Activated CD4-positive, CD25-positive, alpha-beta regulatory T cell treated with anti-CD3 and anti-CD28 coated beads, Interleukin-2, amount 50 U/mL, for 16 hours (primary cell): ENCODE measurements at places on chromosomes 5 and 9.

DNA sequence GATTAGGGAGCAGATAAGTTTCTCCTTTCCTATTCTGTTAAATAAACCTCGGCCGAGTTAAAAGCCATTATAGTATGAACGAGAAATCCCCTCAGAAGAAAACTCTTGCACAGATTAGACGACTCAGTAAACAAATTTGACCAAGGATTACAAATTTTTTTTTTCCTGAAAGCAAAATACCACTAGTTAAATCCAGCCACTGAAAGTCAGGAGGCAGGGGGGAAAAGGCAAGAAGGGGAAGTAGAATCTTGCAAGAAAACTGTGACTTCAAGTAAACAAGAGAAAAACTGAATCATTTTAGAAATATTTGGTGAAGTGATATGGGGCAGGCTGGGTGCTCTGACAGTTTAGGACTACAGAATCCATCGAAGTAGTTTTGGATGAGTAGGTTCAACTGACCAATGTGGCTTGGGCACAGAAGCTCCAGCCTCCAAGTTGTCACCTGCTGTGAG is 251.0 kb downstream of the DENND1A start:
- no peak for DNase-seq

- DNase-seq, result no peak
Measured at GRCh38 chr5:6736524-6737042, 23.4 kb downstream of the TENT4A start.

GRCh38 chr5:38543074-38543473 is 13.4 kb downstream of the LIFR start:
- no peak for DNase-seq

DNA sequence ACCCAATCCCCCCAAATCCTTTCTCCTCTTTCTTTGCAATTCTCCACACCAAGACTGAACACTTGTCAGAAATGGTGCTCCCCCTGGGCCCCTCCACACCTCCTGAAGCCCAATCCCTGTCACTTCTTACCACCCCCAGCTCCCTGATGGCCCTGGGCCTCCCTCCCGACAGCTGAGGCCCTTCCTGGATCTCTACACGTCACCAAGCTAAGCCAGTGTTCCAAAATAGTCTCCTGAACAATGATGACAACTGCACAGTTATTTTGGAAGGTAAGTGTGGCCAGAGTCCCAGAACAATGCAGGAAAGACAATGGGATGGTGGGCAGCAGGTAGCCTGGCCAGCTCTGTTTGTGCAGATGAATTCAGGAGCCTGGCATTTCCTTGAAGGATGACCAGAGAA is 63.7 kb upstream of the PRSS3 start:
- no peak for DNase-seq

DNA sequence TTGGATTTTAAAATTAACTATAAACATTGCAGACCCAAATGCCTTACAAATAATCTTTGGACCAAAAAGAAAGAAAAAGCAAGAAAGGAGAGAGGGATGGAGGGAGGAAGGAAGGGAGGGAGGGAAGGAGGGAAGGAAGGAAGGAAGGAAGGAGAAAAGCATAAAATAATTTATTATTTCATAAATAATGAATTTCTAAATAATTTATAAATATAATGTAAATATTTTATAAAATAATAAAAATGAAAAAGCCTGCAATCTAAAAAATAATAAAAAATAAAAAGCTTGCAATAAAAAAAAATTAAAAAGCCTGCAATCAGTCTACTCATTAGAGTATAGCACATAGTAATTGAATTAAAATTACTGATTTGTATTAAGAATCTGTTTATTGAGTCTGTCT is 614.3 kb downstream of the ISL1 start:
- DNase-seq, result no peak

GRCh38 chr5:176660530-176660859 is 13.2 kb downstream of the TSPAN17 start:
- no peak for DNase-seq

- DNase-seq, result no peak
Measured at GRCh38 chr5:114360816-114361723, 800 bp upstream of the KCNN2 start.

- DNase-seq, result no peak
Measured at GRCh38 chr5:112866739-112867138, 5.7 kb downstream of the SRP19 start.

GRCh38 chr9:82560457-82560904 is 502.5 kb downstream of the RASEF start:
- no peak for DNase-seq

DNA sequence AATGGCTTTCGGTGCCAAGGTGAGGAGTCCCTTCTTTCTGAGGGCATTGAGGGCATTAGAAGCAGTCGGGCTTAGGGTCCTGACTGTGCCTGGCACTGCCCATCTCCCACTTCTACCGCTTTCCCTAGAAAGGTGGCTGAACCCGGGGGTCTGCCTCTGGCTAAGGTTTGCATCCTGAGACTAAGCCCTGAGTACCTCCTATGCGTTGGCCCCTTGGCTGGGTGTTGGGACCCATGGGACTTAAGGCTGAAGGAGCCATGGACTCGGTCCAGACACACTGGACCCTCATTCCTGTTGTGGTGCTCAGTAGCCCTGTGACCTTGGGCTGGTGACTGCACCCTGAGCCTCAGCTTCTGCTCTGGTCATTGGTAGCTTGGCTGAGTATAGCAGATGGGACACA is 23.9 kb downstream of the DAB2IP start:
- DNase-seq, result no peak

DNA sequence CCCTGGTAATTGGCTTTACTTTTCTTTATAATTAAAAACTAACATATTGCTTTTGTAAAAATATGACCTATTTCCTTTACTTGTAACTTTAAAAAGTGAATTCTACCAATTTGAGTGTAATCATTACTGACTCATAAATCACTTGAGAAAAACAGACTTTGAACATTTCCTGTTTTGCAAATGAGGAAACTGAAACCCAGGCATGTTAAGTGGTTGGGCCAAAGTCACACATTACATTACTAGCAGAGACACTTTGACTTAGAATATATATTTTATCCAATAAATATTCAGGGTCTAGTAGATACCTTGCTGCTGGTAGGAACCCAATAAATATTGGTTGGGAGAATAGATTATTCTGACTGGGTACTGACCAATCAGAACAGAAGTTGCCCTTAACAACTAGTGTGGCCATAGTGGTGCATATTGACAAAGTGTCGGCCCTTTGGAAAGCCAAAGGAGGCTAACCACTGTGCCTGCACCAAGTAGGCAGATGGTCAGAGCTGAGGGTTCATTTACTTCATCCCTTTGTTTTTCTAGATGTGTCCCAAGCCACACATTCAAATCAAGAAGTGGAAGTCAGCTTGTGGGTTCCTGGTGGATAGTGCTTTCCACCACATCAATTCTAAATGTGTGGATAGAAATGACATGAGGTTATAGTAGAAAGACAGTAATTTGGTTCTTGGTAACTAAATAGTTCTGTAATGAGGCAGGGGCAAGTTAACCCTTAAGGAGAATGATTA is 365.1 kb upstream of the RIOK2 start:
- no peak for DNase-seq

- DNase-seq, result no peak
Measured at GRCh38 chr9:35658968-35659220, 802 bp downstream of the CCDC107 start.

DNA sequence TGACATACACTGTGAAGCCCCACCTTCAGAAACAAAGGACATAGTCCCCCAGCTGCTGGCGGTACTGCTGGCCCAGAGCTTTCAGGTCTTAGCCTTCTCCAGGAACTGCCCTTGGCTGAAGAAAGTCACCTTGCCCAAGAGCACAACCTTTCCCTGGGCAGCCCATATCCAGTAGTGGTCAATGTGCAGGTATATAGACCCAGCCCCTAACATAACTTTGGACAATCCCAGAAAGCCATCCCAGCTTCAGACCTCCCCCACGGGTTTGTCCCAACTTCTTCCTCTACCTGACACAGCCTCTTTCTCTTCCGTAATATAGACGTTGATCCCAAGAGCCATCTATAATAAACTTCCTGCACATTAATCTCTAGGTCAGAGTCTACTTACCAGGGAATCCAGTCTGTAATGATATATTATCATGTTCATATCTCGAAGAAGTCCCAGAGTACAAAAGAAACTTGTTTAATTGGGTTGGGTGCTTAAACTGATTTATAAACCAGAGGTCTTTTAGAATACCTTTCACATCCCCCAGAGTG is 157.4 kb downstream of the SNCAIP start:
- DNase-seq, result no peak

DNA sequence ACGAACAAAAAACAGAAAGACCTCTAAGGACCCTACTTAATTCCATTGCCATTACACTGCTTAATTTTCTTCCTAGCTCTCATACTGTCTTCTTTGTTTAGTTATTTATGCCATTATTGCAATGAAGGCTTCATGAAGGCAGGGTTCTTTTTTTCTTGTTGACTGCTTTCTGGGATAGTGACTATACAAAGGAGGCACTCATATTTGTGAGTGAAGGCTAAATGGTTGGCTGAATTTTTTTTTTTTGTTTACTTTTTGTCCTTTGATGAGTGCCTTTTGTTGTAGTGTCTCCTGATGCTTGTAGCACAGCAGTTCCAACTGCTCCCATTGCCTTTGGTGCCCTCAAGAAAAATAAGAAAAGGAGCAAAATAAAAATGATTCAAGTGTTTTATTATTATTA is 17.8 kb downstream of the CTNNA1 start:
- no peak for DNase-seq

- no peak for DNase-seq
Measured at GRCh38 chr5:25481463-25481862, 836.7 kb upstream of the CDH10 start.

- no peak for DNase-seq
Measured at GRCh38 chr9:9750719-9751118, 862.1 kb downstream of the PTPRD start.

DNA sequence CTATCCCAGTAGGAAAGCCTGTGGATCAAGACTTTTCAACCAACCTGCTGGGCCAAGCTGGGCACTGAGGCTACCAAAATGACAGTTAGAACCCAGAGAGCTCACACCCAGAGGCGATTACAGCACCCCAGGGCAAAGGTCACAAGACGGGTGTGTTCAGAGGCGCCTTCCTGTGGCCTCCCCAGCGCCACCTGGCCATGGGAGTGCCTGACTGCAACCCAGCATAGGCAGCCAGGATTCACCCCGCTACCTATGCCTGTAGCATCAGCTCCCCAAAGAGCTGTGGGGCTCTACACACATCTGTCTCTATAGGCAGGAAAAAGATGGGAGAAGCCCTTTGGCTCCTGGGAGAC is 33.5 kb downstream of the PDGFRB start:
- no peak for DNase-seq

DNA sequence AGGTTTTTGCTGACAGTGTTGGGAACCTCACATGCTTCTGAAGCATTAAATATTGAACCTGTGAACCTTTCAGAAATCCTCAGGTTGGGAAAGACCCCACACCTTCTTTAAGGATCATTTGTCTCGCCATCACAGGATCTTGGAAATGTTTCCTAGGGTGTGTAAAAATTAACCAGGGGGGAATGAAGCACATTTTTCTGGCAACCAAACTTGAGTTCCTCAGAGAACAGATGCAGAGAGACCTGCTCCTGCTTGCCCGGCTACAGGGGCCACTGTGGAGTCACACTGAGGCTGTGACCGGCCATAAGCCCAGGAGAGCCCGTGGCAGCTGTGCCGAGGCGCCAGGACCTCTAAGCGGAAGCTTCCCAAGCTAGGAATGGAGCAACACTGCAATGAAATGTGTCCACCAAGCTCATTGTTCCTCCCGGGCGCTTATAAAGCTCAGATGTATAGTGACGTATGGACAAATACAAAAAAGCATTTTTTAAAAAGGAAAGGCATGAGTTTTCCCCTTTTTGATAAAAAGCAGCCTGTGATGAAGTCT is 7.7 kb downstream of the CXCL14 start:
- DNase-seq, result no peak

DNA sequence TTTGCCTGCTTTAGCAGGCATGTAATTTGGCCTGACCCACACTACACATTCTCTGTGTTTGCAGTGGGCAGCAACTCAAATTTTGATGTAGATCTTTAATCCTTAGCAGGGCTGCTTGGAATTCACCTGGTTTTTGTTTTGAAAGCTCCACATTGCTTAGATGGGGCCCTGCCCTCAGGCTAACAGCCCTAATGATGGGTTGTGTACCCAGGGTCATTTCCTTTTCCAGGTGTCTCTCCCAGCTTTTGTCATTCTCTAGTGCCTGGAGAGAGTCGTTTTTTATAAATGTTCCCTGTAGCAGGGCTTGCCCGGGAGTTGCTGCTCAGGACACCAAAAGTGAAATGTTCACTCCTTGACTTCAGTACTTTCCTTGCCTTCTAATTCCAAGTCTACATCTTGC is 126.3 kb downstream of the TRIO start:
- DNase-seq, result no peak

- no peak for DNase-seq
Measured at GRCh38 chr5:63613442-63613841, 348.8 kb downstream of the HTR1A start.

- no peak for DNase-seq
Measured at GRCh38 chr5:77709993-77710685, 66.0 kb downstream of the TBCA start.

DNA sequence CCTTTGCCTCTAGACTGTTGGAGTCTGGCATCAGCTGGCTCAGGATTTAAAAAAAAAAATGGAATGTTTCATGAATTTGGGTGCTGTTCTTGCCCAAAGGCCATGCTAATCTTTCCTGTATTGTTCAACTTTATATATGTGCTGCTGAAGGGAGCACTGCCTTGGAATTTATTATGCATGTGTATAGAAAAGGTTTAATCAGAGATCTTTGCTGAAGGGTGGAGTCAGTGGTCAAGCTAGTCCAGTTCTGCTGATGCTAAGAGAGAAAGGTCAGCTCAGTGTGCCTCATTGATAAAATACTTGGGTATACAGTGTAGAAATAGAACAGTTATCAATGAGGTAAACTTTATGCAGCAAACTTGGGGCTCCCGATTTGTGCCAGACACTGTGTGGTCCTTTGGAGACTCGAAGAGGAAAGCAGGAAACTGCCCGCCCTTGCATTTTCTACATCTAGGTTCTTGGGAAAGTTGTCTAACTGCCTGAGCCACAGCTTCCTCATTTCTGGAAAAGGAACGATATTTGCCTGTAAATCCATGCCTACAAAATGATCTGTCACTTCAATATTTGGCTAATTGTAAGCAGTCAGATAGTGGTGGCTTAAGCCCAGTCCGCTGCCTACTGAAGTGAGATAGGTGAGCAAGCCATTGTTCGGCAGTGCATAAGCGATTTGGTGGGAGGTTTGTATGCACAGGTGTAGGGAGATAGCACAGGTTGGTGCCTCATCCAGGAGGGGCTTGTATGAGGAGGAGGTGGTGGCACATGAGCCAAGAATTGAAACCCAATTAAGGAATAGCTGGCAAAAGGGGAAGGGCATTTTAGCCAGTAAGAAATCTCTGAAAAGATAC is 29.2 kb upstream of the GTF2H2C start:
- DNase-seq, result no peak

- no peak for DNase-seq
Measured at GRCh38 chr5:134171972-134172371, 4.8 kb downstream of the SKP1 start.
